ENCODE measurements at places on chromosomes 16 and 17.

DNA sequence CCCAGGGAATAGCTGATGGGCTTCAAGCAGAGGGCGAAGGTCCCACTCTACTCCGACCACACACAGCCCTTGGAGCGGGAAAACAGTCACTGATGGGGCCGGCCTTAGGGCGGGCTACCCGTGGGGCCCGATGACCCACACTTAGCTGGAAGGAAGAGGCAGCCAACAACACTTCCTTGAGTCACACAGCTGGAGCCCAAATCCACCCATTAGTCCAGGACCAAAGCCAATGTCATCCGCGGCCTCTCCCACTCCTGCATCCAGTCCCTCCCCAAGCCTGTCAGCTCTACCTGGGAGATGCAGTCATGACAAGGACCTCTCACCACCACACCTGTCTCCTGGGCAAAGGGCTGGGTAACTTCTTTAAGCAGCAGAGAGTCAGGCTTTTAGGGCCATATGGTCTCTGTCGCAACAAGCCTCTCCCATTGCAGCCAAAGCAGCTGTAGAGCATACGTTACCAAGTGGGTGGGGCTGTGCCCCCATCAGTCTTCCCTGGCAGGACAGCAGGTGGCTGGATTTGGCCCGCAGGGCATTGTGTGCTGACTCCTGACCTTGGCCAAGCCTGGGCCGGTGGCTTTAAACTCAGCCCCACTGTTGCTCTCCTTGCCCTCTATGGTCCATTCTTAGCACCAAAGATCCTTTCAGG lies 110.7 kb downstream of the SOCS1 start:
- no peak for DNase-seq

DNA sequence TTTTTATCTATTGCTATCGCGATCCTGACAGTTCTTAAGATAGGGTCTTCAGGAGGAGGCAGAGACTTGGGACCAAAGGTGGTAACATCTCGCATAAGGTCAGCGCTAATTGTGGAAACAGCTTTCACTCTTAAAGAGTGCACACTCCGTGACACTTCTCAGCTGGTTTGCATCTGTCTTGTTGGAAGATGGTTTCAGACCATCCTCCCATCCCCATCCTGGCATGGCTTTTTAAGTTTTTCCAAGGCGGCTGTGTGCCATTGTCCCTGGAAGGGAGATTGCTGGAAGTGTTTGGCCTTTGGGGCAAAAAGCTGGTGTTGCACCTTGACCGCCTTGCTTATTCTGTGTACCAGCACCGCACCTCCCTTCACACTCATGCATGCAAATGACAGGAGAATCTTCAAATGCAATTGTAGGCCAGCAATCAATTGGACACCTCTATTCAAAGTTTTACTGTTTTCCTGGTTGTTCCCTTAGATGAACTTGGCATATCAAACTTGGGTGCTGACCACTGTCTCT lies 1.5 kb downstream of the SOCS7 start:
- DNase-seq = no peak

DNA sequence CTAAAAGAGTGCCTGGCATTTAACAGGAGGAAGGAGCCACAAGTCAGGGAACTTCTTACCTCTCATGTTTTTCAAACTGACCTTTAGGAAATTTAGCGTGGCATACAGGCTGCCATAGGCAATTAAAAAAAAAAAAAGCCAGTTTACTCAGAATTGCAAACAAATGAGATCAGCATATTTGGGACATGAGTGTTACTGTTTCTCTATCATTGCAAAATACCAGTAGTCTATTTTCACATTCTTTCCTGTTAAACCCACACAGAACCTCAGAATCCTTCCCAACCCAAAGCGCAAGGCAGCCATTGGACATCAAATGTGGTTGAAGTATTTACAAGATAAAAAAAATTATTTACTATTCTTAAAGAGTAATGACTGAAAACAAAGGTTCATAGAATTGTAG lies 366.4 kb upstream of the DYNLRB2 start:
- no peak for DNase-seq

DNA sequence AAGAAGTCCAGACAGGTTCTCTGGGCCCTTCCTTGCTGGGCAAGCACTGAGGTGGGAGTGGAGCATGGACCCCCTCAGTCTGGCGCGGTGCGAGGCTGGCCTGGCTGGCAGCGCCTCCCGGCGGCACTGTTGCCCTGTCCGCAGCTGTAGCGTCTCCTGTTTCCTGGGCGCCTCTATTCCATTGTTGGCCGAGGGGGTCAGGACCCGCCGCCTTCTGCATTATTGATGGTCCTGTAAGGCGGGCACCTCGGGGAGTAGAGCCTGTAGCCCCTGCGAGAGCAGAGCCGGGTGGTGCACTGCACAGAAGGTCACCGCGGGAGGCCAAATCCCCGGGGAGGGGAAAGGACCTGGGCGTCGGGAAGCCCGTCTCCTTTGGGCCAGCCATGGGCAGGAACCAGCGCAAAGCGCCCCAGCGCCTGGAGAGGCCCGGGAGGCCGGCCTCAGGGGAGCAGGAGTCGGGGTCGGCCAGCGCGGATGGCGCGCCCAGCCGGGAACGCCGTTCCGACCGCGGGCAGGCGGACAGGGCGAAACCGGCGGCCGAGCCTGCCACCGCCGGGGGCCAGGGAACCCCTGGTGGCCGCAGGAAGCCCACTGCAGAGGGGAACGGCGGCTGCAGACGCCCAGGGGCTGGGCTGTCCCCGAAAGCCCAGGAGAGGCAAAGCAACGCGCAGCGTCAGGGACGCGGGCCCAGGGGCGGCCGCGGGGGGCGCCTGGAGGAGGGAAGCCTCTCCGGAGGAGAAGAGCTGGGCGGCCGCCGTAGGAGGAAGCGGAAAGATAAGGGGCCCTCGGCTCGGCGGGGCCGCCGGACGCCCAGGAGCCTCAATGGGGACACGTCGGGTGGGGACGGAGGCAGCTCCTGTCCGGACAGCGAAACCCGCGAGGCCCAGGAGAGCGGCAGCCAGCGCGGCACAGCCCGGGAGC lies at the start of gene MYO15B:
Gene MYO15B (plus strand): TSS at position 126 of the 921 bp plus-strand sequence. CDS start 258 bp downstream, at position 384.
- peak; percentile 48 for DNase-seq

- no peak for DNase-seq
Measured at GRCh38 chr17:31405890-31406371, 14.5 kb downstream of the RAB11FIP4 start.

DNA sequence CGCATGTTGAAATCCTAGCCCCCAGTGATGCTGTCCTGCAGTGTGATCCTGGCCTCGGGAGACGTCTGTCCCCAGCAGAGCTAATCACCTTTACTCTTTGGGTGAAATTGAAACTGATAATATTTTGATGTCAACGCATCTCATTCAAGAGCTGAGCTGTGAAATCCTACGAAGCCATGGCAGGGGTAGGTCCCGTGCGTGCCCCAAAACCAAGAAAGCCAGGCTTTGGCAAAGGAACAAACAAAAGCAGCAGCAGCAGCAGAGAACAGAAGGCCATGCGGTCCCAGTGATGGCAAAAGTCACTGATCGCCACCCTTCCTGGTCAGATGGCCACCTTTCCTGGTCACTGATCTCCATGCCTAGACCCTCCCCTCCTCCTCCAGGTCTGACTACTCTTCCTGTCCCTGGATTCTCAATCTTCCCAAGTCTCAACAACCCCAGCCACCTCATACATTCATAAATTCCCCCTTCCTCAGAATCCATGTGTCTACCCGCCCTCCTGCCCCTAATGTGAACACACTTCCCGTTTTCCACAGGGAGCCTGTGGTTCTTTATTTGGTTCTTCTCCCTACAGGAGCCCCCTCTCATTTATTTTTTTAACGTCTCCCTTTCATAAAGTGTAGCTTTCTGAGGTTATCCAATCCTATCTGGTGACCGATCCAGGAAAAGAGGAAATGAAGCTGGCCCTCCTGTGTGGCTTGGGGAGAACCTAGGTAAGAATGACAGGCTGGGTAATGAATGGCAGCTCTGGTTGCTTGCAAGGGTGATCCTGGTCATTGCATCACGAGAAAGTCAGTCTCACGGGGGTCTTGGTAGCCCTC lies 50.3 kb downstream of the CPPED1 start:
- DNase-seq = no peak

- DNase-seq = no peak
Measured at GRCh38 chr17:10271106-10271562, 72.7 kb upstream of the GAS7 start.

GRCh38 chr17:62597920-62598319 lies 29.6 kb upstream of the MRC2 start:
- DNase-seq = no peak

DNA sequence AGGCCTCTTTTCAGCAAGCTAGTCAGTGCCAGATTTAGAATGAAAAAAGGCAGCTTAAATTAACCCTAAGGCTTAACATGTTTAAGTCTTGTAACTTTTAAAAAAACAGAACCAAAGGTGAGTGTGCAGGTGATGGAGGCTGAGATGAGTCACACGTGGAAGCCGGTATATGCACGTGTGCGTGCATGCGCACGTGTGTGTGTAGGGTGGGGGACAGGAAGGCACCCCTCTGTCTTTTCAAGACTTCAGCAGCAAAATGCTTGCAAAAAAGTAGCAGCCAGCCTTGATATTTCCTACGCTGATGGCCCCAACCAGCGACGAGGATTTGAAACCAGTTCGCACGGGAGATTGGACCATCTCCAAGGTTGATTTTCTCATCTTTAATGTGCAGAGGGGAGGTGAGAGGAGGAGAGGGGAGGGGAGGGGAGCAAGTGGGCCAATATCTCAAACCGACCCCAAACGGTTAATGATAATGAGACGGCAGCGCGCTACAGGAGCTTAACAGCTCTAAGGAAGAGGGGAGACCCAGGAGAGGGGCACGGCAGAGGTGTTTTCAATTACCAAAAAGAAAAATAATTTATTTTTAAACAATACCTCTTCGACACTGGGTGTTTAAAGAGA lies 154.7 kb downstream of the ZNF423 start:
- DNase-seq = no peak

- DNase-seq = no peak
Measured at GRCh38 chr17:8606401-8606800, 24.1 kb downstream of the MYH10 start.

DNA sequence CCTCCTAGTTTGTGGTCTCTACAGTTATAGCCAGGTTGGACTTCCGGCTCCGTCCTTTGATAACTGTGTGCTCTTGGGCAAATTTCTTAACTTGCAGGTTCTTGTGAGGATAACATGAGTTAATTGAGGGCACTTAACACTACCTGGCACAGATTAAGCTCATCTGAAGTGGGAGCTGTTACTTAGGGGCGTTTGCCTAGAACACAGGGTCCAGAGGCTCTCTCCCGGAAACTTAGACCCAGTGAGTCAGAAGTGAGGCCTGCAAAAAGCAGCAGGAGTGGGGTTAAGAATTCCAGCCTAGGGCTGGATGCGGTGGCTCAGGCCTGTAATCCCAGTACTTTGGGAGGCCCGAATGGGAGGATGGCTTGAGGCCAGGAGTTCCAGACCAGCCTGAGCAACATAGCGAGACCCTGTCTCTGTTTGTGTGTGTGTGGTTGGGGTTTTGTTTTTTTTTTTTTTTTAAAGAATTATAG lies 1.4 kb downstream of the MVP start:
- no peak for DNase-seq

- DNase-seq = no peak
Measured at GRCh38 chr17:46046957-46047356, 47.9 kb downstream of the STH start.

- no peak for DNase-seq
Measured at GRCh38 chr17:32112416-32112815, 29.9 kb upstream of the RHOT1 start.

- DNase-seq = no peak
Measured at GRCh38 chr16:1332618-1333148, 762 bp upstream of the BAIAP3 start.

GRCh38 chr16:89917773-89918452 lies 749 bp upstream of the MC1R start:
- peak; percentile 73 for DNase-seq

GRCh38 chr16:20377181-20377580 lies 24.7 kb upstream of the UMOD start:
- no peak for DNase-seq

DNA sequence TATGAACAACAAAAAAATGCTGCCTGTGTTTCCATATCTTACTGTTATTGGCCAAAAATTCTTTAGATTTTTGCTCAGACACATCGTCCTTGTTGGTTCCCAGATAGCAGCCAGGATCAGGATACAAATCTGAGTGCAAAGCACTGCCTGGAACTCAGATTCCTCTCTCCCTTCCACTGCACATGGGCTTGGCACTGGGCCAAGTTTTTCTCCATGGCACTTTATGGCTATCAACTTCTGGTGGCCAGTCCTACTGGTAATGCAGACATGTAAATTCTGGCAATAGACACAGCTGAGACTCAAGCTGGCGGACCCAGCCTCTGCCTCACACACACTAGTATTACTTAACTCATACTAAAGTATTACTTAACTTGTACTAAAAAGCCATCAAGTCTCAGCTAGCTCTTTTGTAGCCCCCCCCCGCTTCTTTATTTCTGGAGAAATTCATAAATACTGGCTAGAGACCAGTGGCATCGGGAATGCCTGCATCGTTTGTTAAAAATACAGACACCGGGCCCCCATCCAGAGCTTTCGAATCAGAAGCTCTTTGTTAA lies 181.2 kb upstream of the COX10 start:
- DNase-seq = no peak

- DNase-seq = no peak
Measured at GRCh38 chr16:35689764-35690163, 2230.4 kb downstream of the TP53TG3F start.

- no peak for DNase-seq
Measured at GRCh38 chr17:82059272-82060000, 6.2 kb downstream of the DUS1L start.

GRCh38 chr16:50762241-50762640 lies 20.4 kb downstream of the CYLD start:
- no peak for DNase-seq

- no peak for DNase-seq
Measured at GRCh38 chr17:50423553-50424159, 2.4 kb upstream of the ACSF2 start.

DNA sequence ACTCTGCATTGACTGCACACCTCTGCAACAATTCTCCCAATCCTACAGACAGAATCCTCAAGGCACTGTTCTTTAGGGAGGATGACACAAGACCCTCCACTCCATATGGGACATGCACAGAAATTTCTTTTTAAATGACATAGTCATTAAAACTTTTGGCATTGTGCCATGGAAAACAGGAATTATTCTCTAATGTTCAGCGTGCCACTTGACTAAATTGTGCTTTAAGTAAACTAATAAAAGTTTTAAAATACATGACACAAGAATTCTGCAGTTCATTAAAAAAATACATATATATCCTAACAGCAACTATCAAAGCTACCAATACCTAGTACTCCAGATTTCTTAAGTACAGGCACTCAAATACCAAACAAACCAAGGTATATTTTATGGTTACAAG lies 16.0 kb downstream of the CEP112 start:
- DNase-seq = no peak
